ENCODE measurements at places on chromosomes 12 and 14. TPM values are rescaled to one million over a fixed set of nuclear protein-coding genes. Genes with fewer than 3 reads are reported as not detected.

DNA sequence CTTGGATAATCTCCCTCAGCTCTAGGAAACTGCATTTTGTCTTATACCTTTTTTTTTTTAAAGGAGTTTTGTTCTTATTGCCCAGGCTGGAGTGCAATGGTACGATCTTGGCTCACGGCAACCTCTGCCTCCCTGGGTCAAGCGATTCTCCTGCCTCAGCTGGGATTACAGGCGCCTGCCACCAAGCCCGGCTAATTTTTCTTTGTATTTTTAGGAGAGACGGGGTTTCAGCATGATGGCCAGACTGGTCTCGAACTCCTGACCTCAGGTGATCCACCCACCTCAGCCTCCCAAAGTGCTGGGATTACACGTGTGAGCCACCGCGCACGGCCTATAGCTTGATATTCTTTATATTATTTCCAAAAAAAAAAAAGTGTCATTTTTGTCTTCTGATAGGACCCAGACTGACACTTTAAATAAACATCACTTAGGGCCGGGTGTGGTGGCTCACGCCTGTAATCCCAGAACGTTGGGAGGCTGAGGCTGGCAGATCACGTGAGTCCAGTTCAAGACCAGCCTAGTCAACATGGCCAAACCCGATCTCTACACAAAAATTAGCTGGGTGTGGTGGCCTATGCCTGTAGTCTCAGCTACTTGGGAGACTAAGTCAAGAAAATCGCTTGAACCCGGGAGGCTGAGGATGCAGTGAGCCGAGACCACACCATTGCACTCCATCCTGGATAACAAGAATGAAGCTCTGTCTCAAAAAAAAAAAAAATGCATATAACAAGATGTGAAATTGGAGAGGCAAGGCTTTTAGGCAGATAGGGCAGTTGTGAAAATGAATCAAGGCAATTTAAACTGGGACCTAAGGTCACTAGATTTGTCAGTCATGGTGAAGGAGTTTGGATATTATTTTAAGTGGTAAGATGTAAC is 18.4 kb downstream of the SLC2A3 start:
- DNase-seq = no peak

GRCh38 chr12:125142601-125143000 is 77.4 kb downstream of the AACS start:
- DNase-seq = no peak

- DNase-seq = peak; percentile 96
Measured at GRCh38 chr14:52950898-52951680, at the start of gene FERMT2. TSS of gene FERMT2 (minus strand) at chr14:52951050. CDS start at chr14:52950568, 482 bp downstream.

DNA sequence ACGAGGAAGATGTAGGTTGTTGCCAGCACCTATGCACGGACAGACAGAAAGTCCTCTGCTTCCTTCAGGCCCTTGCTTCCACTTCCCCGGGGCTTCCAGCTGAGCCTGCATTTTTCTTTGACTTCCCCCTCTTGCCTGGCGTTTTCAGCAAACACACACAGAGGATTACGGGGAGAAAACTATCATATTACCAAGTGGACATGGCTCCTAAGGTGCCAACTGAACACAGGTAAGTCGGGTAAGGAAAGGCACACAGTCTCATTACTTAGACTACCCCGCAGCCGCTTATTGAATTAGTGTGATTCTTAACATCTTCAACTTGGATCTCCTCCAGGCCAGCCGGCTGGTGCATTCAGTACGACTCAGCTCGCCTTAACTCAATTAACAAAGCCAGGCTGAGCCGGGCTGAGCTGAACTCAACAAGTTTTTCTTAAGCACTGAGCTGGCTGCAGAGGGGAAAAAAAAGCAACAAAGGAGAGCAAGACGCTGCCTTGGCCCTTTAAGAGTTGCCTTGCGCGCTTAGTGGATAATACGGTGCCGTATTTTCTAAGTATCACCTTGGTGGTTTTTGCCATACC is 19.2 kb upstream of the MAP1LC3B2 start:
- DNase-seq = peak; percentile 71

- DNase-seq = no peak
Measured at GRCh38 chr14:77436042-77436441, 12.7 kb upstream of the NOXRED1 start.

- no peak for DNase-seq
Measured at GRCh38 chr14:83260751-83261150, 1727.1 kb upstream of the SEL1L start.

GRCh38 chr12:97404093-97404492 is 58.5 kb upstream of the RMST start:
- no peak for DNase-seq

GRCh38 chr12:14885718-14886221 is at the start of gene MGP:
TSS of gene MGP (minus strand) at chr12:14885854. CDS start at chr12:14885791, 63 bp downstream.
- no peak for DNase-seq

DNA sequence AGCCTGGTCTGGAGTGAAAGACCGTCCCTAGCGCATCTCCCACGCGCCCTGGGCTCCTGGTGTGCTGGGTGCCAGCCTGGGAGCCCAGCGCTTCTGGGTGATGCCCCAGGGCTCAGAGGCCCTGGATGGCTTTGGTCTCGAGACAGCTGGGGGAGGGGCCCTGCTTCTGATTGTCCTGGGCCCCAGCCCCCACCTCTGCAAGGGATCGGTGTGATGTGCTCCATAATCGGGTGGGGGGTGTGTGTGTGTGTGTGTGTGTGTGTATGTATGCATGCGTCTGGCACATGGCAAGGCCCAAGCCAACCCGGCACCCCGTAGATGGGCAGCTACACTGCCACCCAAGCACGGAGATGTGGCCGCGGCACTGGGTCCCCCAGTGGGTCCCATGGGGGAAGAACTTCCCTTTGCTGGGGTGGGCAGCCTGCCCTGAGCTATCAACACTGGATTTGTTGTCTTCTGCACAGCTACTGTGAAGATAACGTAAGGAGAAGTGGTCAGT is 3.1 kb downstream of the ZBTB42 start:
- DNase-seq = no peak

- DNase-seq = no peak
Measured at GRCh38 chr12:105538880-105539279, 208.4 kb downstream of the C12orf75 start.

DNA sequence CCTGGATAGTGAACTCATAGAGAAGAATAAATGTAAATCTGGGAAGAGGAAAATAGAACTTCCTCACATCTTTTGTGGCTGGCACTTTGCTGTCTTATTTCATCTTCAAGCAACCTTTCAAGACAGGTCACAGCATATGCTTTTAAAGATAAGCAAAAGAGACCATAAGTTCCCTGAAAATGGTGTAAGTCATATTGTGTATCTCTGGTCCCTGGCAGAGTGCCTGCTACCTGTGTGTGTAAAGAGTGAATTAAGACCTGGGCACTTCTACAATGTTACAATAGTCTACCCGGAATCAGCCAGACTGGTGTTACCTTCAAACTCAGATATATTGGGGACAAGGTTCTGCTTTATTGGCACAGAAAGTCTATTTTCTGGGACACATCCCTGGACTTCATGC is 168.8 kb downstream of the SLC2A13 start:
- no peak for DNase-seq

GRCh38 chr14:105060751-105061427 is 4.3 kb downstream of the GPR132 start:
- peak; percentile 60 for DNase-seq

- no peak for DNase-seq
Measured at GRCh38 chr12:118271183-118271582, 101.5 kb downstream of the TAOK3 start.

GRCh38 chr12:121467638-121468498 is 68.0 kb downstream of the RNF34 start:
- peak; percentile 73 for DNase-seq

DNA sequence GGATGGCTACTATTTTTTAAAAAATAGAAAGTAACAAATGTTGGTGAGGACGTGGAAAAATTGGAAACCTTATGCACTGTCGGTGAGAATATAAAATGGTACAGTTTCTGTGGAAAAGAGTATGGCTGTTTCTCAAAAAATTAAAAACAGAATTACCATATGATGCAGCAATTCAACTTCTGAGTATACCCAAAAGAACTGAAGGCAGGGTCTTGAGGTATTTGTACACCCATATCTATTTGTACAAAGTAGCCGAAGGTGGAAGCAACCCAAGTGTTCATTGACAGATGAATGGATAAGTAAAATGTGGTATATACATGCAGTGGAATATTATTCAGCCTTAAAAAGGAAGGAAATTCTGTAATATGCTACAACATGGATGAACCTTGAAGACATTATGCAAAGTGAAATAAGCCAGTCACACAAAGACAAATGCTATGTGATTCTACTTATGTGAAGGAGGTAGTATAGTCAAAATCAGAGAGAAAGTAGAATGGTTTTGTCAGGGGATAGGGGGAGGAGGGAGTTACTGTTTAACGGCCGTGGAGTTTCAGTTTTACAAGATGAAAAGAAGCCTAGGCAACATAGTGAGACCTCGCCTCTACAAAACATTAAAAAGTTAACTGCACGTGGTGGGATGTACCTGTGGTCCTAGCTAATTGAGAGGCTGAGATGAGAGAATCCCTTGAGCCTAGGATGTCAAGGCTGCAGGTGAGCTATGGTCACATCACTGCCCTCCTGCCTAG is 38.4 kb upstream of the CCT2 start:
- DNase-seq = no peak

DNA sequence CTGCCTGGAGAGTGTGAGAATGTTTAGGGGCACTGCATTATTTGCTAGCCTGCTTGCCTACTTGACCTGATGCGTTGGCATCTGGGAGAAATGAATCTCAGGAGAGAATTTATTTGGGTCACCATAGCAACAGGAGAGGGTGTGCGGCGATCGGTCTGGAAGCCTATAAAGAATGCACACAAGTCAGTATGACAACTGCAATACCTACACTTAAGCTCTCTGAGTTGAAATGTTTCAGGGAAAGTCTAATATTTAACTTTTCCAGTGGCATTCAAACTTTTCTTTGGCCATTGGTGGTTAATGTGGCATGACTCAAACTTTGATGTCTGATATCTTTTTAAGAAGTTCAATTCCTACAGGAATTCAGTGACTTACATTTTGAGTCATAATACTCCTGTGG is 205.1 kb downstream of the NEDD1 start:
- peak; percentile 66 for DNase-seq

GRCh38 chr12:132429946-132430643 is 59.9 kb upstream of the FBRSL1 start:
- DNase-seq = no peak

- no peak for DNase-seq
Measured at GRCh38 chr14:83757916-83758315, 1772.0 kb upstream of the FLRT2 start.

DNA sequence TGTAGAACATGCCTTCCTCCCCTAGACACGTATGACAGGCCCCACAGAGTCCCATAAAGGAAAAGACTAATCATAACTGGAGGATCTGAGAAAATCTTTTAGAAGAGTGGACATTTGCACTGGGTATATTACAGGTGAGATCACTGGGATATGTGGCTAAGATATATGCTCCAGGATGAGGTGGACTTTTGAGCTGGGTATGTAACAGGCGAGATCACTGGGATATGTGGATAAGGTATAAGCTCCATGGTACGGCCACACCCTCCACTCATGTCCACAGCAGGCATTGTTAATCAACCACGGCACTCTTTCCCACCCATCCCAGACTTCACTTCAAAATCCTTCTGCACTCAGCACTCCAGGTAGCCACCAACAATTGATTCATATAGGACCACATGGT is 34.1 kb downstream of the CLMN start:
- DNase-seq = no peak

DNA sequence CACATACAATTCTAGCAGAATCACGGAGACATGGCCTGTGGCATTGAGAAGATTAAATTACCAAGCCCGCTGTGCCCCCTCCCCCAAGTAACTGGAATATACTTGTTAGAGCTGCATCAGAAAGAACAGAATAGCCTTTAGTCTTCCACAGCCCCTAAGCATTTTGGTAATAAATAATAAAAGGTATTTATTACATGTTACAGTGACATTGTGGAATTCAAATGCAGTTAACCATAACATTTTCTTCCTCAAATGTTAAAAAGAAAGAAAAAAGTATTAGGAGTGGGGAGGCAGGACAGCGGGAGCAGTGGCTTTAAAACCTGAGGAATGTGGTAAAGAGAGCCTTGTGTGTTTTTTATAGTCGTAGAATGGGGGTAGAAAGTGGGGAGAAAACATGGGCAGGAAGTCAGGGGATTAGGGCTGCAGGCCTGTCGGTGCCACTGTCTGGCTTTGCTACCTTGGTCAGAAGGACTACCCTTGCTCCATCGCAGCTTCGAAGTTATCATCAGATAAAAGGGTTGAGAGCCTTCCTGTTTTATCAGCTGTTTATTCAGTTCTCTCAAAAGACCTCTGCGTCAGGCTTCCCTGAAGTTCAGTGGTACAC is 255.9 kb downstream of the MSRB3 start:
- DNase-seq = no peak

DNA sequence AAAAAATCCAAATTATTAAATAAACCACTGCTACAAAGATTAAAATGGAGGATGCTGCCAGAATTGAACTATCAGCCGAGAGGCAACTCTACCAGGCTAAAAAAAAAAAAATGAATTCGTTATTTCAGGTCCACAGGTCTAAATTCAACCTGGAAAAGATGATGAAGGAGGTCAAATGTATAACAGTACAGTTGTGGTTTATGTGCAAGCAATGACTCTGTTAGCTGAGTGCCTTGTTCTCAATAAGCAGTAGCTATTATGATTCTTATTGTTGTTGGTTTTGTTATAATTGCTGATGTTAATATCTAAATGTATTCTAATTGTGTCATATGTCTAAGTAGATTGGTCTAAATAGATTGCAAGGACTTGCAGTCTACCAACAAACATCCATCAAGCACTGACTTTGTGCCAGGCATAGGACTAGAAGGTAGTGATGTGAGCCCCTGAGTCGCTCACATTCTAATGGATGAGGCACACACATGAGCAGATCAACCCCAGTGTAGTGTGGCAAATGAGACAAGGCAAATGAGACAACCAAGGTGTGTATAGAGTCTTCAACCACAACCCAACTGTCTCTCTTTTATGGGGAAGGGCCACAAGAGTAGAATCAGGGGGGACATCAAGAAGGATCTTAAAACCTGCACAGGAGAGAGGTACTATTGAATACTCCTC is 77.0 kb upstream of the PLEKHG7 start:
- no peak for DNase-seq

DNA sequence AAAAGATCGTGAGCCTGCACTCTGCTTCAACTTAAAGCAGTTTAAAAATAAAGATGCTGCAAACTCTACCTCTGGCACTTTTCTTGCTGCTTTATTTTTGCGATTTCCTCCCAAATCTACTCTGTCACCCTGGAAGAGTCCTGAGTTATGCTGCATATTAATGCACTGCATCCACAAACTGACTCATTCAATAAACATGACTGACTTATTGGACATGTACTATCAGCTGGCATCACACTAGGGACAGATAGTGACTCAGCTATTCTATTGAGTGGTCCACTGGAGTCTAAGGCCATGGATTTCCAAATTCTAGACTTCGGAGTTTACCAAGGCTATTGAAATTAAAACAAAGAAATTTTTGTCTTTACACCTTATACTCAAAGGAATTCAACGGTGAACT is 90.7 kb upstream of the PTPRR start:
- no peak for DNase-seq

- no peak for DNase-seq
Measured at GRCh38 chr14:84029246-84029645, 1500.7 kb upstream of the FLRT2 start.

CLEC4A gene
- 2.4 TPM for polyA plus RNA-seq

LRRC10 gene
- polyA plus RNA-seq = not detected

FLVCR2 gene
- polyA plus RNA-seq = 7.1 TPM

P2RX2 gene
- polyA plus RNA-seq = 0.37 TPM

PIWIL1 gene
- 0.15 TPM for polyA plus RNA-seq

SERPINA9 gene
- polyA plus RNA-seq = not detected

GALNT8 gene
- polyA plus RNA-seq = 1.4 TPM

SLC17A8 gene
- polyA plus RNA-seq = 0.09 TPM

SYCP3 gene
- polyA plus RNA-seq = 0.54 TPM

SIX4 gene
- 0.75 TPM for polyA plus RNA-seq

CCDC88C gene
- polyA plus RNA-seq = 6.6 TPM

Measured in kidney (tissue), 22 donors.